ENCODE measurements at places on chromosomes 6 and 20.
A peak's percentile ranks its signal among the peaks of the same experiment; 100 is the strongest.

GRCh38 chr6:55679503-55679902 is 100.5 kb upstream of the HMGCLL1 start:
- DNase-seq, result no peak

DNA sequence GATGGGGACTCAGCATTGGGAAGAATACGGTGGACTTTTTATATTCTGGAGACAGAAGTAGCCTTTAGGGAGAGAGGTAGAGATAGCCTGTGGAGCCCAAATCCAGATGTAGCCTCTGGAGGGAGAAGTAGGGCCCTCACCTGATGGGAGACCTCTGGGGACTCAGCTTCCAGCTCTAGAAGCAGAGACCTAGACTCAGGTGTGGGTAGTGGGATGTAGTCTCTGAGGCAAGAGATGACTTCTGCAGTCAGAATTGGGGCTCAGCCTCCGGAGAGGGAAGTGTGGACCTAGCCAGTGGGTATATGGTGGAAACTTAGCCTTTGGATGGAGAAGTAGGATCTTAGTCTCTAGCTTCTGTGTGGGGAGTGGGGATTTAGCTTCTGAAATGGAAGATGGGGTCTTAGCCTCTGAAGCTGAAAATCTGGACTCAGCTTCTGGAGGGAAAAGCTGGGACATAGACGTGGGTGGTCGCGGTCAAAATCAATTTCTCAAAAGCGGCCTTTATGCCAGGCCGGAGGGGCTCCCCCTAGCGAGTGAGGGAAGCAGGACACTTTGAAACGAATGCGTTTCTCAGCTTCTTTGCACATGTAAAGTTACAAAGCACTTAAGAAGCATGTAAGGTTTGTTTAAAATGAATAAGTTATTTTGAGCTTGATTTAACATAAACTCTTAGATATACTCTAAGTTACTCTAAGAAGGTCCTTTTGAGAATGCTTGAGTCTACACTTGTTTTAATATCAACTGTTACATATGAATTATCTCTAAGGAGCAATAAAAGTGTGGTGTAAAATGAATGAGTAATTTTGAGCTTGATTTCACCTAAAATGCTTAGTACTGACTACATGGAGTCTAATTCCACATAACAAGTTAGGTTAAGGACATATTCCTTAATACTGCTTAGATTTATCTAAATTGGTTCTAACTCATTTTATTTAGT is 12.9 kb upstream of the ZNF343 start:
- peak; percentile 71 for DNase-seq

- peak; percentile 35 for DNase-seq
These were observed 72.3 kb downstream of the BTBD9 start for GRCh38 chr6:38567436-38567835.

GRCh38 chr6:56570413-56571359 is 72.0 kb downstream of the DST start:
- peak; percentile 66 for DNase-seq

GRCh38 chr6:44035621-44036020 is 91.6 kb downstream of the MRPL14 start:
- no peak for DNase-seq

- DNase-seq, result peak; percentile 30
These were observed 5.5 kb downstream of the POU3F2 start for GRCh38 chr6:98839781-98840361.

DNA sequence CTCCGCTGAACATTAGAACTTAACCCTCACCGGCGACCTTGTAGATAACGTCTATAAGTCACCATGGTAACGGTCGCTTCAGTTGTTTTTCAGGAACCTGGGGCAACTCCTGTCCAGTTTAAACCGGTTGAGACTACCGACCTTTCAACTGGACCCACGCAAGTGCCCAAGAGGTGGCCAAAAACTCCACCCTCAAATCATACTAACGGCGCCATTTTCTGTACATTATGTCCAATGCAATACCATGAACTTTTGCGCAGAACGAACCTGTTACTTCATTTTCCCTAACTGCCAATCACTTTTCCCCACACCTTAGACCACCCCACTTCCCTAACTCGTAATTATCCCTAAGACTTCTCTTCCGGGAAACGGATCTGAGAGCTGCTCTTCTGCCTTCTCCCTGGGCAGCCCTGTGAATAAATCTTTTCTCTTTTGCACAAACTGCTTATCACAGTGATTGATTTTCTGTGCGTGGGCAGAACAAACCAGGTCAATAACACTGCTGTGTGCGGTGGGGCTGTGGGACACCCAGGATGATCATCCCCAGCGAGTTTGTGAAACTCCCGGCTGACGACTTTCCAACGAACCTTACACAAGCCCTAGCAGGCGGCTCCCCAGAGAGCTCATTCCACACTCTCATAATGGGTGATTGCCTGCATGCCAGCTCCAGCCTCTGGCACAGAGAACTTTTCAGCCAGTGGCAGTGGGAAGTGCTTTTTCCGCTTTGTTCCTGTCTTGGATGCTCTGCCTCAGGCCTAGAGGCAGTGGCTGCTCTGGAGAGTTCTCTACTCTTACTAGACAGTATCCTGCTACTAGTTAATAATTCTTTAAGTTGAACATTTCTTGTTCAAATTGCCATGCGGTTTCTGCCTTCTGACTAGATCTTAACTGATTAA is 28.6 kb downstream of the GPX5 start:
- DNase-seq, result no peak

DNA sequence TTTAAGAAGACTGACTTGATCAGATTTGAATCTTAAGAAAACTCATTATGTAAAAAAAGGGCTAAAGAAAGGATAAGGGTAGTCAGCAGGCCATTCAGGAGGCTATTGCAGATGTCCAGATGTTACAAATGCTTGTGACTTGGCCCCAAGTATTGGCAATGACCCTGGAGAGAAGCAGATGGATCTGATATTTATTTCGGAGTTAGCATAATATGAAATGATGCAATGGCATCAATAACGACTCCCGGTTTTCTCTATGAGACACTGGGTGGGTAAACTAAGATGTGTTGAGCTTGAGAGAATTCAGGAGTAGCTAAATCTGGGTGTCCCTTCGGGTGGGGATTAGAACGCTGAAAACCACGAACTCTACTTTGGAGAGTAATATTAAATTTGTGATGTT is 149.7 kb downstream of the LAMA2 start:
- no peak for DNase-seq

GRCh38 chr6:56088641-56089040 is 158.7 kb downstream of the COL21A1 start:
- no peak for DNase-seq

DNA sequence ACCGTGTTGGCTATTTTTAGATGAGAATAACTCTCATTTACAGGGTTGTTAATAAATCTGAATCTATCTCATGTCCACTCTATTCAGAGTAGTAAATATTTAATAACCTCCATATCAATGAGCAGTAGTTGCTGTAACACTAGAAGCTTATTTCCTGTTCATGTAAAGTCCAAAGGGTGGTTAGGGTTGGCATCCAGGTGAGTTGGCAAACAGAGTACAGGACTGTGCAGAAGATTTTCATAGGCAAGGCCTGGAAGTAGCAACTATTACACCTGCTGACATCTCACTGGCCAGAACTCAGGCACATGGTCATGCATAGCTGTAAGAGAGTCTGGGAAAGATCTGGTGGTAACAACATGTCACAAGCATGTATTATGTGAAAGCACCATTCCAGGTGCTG is 147.5 kb downstream of the PHF3 start:
- no peak for DNase-seq

DNA sequence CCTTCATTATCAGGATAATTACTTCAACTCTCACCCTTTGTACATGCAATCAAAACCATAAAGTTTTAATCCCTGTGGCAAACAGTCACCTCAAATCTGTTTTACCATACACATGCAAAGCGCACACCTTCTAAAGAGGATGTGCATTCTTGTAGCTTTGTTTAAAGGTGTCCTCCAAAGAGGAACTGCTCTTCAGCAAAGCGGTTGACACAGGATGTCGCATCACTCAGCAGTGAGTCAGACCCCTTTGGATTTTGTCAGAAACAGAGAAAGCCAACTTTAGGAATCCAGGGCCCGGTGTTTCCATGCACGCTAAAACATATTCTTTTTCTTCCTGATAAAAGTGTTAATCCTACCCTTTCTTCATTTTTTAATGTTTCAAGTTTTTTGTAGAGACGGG is 268.3 kb upstream of the ARID1B start:
- DNase-seq, result no peak

GRCh38 chr6:107543088-107543487 is 53.2 kb downstream of the SOBP start:
- no peak for DNase-seq

DNA sequence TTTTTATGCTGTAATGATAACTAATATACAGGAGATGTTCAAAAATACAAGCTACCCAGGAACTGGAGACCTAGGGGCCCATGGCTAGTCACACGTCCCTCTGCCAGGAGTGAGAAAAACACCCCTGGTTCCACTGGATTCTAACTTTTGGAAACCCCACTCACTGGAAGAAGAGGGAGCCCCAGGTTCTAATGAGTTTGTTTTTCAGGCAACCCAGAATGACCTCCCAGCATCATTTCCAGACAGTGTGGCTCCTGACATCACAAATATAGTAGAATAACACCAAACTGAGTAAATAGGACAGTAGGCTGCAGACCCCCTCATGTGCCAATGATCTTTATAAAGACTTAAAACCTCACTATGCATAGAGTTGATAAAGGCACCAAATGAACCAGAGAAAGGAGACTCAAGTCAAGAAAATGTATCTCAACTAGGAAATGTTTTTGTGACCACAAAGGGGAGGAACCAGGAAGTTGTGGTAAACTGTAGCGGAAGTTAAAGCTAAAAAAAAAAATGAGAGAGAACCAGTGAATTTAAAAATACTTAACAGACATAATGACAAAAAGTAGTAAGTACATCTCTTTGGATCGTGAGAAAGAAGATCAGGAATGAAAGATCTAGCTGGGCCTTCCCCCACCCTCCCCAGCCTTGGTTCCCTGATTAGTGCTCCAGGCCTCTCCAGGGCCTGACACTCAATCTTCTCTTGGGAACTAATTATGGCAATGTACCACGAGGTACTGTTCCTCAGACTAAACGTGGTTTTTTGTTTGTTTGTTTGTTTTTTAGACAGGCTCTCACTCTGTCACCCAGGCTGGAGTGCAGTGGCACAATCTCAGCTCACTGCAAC is 19.8 kb downstream of the HLA-E start:
- DNase-seq, result peak; percentile 78

DNA sequence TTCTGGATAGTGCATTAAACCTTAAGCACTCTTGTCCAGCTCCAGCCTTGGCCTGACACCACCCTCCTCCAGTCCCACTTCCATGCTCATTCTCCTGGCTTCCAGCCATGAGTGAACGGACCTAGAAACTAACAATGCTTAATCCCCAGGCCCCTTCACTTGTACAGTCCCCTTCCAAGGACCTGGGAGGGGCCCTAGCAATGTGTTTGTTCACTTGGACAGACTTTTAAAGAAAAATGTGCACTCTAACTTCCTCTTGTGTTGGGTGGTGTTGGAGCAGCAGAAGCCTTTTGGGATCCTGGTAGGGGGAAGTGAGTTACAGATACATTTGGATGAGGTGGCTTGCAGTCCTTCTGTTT is 48.9 kb upstream of the CCN6 start:
- no peak for DNase-seq

DNA sequence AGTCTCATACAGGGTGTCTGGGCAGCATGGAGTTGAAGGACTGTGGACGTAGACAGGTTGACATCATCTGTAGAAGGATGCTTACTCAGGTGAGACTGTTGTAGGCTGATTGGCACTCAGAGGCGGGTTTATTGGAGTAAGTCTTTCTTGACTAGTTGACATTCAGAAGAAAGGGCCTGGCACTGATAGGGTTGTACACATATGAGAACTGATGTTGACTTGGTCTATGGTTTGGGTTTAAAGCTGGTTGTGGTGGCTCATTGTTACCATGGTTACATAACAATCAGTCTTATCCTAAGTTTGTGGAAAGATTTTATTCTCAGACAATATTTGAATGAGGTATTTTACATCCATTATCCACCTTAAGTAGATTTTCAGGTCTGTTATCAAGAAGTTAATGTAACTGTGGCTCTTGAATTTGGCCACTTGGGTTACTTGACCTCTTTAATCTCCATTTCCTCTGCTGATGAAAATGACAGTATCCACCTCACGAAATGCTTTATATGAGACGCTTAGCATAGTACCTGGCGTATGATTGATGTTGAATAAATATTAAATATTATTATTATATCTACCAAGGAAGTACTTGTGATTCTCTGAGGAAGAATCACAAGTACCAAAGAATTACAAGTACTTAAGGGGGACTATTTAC is 109.3 kb downstream of the DNAH8 start:
- no peak for DNase-seq

- no peak for DNase-seq
These were observed 56.1 kb downstream of the UBR2 start for GRCh38 chr6:42619963-42620362.

DNA sequence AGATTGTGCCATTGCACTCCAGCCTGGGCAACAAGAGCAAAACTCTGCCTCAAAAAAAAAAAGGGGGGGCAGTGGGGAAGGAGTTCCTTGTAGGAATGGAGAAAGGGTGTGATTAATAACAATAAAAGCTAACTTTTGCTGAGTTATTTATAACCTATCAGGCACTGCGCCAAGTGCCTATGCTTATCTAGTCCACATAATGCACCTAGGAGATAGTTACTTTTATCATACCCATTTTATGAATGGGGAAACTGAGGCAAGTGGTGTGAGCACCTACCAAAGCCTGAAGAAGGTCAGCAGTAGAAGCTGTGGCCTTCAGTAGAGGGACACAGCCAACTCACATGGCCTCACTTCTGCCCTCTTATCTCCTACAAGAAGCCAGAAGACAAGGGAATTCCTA is 13.6 kb upstream of the PPP1R16B start:
- DNase-seq, result no peak

- DNase-seq, result no peak
These were observed 295.5 kb upstream of the HS3ST5 start for GRCh38 chr6:114638341-114638740.

DNA sequence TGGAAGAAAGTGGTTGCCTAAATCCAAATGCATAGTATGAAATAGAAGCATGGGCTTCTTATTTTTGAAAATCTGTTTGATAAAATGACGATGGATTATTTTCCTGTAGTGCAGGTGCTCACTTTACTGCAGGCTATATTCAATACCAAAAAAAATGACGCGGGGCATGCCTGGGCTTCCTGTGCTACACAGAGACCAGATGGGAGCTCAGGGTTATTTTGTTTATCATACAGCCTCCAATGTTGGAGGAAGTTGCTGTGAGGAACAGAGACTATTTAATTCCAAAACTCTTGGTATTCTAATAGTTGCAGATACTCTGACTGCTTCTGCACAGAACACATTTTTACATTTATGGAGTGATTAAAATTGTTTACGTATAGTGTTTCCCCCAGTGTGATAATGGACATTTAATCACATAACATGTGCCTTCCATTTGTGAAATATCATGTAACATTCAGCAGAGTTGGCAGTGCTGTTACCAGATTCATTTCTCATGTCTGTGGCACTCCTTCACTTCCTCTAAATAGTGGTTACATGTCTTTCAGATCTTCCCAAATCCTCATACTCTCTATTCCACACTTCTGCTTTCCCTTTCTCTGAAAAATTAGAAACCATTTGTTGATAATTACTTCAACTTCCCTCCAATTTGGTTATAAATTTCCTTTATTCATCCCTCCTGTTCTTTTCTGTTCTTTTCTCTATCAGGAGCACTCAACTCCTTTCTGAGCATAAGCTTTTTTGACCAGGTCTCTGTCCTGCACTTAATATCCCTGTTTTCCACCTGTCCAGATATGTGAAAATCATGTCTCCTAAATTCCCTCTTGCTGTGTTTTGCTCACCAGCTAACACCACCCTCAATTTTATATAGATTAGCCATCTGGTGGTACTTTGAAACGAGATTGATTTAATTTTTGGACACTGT is 121.6 kb downstream of the ADGRB3 start:
- DNase-seq, result no peak

GRCh38 chr6:98836962-98837944 is 2.9 kb downstream of the POU3F2 start:
- DNase-seq, result no peak
